ENCODE measurements at places on chromosomes 2 and 18. TPM values are rescaled to one million over a fixed set of nuclear protein-coding genes. Genes with fewer than 3 reads are reported as not detected.

GRCh38 chr18:3544537-3544936 lies 94.6 kb downstream of the TGIF1 start:
- no peak for DNase-seq

- peak; percentile 90 for DNase-seq
These were observed 45.5 kb upstream of the SCN7A start for GRCh38 chr2:166539340-166540162.

GRCh38 chr2:148300544-148300943 lies 279.7 kb downstream of the MBD5 start:
- DNase-seq: no peak

DNA sequence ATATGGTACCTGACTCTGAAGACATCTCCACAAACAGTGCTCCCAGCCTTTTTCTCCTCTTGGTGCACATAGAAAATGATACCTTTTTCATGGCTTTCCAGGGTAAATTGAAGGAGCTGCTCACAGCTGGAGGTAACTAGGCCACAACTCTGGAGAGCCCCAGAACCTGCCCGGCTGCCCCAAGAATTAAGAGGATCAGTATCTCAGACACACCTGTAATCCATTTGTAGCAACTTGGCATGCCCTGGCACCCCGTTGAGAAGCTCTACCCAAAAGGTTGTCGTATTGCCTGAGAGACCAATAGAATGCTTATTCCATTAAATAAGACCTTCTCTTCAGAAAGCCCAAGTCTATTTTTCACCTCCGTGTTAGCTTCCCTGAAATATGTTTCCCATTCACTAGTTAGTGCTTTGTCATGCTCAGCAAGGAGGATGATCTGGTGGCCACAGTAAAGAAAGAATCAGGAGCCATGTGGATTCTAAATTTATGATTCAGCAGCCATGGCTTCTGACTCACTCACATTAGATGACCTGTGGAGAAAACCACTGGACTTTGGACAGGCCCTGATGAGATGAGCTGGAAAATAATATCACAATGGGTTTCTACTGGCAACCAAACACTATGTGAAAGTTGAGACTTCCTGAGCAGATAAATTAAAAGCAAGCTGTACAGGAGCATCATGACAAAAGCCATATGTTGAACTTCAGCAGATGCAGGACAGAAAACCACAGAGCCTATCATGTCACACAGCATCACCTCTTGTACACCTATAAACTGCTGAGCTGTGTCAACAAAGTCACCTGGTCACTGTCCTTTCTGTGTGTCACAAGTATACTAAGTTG lies 253.3 kb upstream of the OSR1 start:
- peak; percentile 94 for DNase-seq

DNA sequence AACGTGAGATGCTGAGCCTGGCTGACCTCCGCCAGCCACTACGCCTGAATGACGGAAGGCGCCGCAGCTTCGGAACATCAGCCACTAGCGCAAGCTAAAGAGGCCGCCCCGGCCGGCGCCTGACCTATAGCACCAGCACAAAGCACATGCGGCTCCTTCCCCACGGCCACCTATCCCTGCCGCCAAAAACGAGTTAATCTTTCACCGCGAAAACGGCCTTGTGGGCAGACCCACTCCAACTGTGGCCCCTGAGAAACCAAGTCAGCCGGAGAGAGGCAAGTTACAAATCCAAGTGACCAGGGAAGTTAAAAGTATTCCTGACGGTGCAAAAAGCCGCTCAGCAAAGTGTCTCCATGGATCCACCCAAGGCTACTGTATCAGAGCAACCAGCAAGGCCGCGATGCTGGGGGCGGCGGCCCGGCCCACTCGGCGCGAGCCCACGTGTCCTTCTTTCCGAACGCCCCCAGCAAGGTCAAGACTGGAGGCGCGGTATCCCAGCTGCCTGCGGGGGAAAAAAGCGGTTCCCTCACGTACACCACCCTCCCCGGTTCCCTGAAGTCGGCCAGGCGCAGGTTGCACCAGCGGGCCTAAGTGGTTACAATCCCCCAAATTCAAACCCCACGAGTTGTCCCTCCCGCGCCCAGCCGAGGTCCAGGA lies 575 bp downstream of the HSPD1 start:
- DNase-seq: peak; percentile 52

GRCh38 chr2:73291093-73291460 lies 2.3 kb downstream of the EGR4 start:
- DNase-seq: peak; percentile 54

DNA sequence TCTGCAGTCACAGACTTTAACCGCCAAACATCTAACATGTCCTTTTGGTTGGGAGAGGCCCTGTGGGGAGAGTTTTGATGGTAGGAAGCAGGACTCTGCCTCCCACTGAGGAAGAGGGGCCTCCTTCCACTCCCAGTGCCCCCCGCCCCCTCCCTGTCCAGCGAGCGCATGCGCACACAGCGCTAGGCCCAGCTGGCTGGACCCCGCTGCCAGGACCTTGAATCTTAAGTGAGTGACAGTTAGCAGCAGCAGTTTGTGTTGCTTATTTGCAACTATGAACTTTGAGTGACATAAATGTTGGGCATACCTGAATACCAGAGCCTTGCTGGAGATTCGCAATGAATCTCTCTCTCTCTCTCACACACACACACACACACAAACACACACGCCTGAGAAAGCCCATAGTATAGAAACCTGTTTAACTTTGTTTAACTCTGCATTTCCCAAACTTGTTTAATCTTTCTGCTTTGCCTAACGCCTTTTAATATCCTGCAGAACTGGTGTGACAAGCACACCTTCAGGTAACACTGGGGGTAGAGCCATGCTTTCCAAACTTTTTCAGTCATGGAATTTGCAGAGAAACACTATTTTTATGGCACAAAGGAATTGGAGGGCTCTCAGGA lies 134.6 kb upstream of the SMAD2 start:
- DNase-seq: no peak

- no peak for DNase-seq
These were observed 10.2 kb downstream of the CYRIA start for GRCh38 chr2:16655445-16655837.

DNA sequence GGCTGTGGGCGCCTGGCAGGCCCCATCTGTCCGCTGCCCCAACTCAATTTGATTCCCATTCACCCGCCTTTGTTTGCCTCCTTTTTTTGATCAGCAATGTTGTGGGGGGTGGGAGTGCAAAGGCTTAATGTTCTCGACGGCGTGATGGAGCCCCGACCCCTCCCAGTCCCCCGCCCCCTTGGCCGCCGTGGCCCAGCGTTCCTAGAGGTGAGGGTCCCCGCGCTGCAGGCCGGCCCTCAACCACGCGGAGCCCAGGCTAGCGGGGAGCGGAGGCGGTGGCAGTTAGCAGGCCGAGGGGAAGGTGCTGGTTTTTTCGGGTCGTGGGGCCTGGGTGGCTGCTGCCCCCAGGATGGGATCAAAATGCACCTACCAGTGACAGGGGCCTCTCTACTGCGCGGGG lies 274.7 kb upstream of the SKOR2 start:
- DNase-seq: no peak

GRCh38 chr18:79862562-79862961 lies 64.8 kb downstream of the KCNG2 start:
- no peak for DNase-seq

GRCh38 chr2:44097322-44097907 lies 71.3 kb upstream of the PPM1B start:
- DNase-seq: no peak

DNA sequence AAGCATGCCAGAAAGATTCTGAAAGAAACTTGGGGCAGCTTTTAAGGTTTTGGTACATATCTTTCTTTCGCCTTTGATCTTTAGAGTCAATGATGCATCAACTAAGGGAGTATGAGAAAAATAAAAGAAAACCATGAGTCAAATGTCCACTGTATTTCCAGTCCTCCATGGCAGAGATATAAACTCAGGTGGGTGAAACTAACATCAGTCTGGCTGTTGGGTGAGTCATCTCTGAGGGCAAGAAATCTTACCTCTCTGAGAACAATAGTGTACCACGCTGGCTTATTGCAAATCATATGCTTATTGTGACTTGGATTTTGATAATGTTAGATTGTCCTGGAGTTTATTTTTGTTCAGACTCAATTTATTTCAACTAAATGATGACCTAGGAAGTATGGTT lies 521.0 kb downstream of the PLCL1 start:
- DNase-seq: no peak

- no peak for DNase-seq
These were observed 213.8 kb downstream of the SH3BP4 start for GRCh38 chr2:235165631-235166030.

DNA sequence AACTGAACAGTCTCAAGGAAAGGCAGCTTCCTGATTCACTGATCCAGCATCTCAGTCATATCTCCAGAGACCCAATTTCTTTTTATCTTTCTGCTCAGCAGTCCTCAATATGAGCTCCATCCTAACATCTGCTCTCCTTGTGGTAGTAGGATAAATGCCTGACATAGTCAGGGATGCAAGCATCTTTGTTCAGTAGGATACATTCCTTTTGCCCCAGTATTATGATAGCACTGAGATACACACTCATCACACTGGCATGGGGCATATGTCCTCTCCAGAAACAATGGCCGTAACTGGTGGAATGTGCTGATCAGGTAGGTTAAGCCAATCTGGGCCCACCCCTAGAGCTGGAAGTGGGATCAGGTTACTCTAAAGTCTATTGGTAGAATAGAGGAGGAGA lies 207.2 kb downstream of the ETAA1 start:
- no peak for DNase-seq

GRCh38 chr2:80132281-80132680 lies 172.3 kb downstream of the LRRTM1 start:
- DNase-seq: no peak

GRCh38 chr2:25043241-25043867 lies 1.5 kb downstream of the EFR3B start:
- DNase-seq: peak; percentile 92

GRCh38 chr2:25309402-25309801 lies 32.3 kb downstream of the DNMT3A start:
- peak; percentile 65 for DNase-seq

DNA sequence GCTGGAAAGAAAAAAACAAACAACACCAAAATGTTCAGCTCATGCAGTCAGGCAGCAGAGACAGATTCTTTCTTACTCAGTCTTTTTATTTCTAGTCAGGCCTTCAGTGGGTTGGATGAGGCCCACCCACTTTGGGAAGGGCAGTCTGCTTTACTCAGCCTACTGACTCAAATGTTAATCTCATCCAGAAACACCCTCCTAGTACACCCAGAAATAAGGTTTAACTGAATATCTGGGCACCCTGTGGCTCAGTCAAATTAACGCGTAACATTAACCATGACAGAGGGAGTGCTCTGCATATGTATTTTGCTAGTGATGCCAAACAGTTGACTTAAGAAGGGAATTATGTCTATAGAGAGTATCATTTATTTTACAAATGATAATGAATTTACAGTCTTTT lies 401.6 kb downstream of the PARD3B start:
- no peak for DNase-seq

GRCh38 chr18:48599391-48599790 lies 60.6 kb downstream of the CTIF start:
- DNase-seq: no peak

DNA sequence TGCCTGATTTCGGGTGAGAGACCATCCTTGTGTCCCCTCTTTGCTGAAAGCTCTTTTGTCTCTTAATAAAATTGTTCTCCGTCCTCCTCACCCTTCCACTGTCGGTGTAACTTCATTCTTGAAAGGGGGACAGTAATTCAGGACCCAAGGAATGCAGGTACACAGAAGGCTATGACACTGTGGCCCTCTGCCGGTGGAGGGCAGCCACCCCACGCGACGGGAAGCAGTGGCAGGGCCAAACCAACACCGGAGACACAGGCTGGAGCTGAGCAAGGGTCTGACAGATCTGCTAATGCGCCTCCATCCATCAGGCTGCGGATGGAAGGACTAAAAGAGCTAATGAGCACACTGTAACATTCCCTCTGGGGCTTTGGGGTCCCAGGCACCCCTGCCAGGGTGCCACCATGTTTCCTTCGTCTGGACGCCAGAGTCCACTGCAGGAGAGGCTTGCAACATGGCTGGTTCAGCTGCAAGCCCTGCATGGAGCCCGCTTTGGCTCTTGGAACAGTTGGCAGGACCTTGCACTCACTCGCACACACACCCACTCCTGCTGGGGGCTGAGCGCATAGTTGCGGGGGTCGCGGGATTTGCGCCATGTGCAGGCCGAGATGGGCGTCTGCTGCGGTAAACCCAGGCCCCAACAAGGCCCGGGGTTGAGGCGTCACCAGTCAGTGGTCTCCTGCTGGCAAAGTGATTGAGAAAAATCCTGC lies 544.1 kb upstream of the CDH7 start:
- DNase-seq: no peak

- peak; percentile 66 for DNase-seq
These were observed 626 bp upstream of the VIT start for GRCh38 chr2:36695746-36696415.

- no peak for DNase-seq
These were observed 1033.2 kb upstream of the NXPH2 start for GRCh38 chr2:139813340-139813739.

GRCh38 chr18:46720521-46720920 lies 36.3 kb downstream of the ST8SIA5 start:
- no peak for DNase-seq

GRCh38 chr2:234550511-234551107 lies 53.7 kb upstream of the ARL4C start:
- DNase-seq: peak; percentile 81

DNA sequence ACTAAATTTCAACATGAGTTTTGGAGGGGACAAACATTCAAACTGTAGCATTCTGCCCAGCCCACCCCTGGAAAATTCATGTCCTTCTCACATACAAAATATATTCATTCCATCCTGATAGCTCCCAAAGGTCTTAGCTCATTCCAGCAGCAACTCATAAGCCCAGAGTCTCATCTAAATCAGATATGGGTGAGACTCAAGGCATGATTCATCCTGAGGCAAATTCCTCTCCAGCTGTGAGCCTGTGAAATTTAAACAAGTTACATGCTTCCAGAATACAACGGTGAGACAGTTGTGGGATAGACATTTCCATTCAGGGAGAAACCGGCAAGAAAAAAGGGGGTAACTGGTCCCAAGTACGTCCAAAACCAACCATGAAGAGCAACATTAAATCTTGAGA lies 43.5 kb upstream of the FAHD2A start:
- peak; percentile 59 for DNase-seq

Gene CRYBA2
- total RNA-seq: not detected

Gene HOXD12
- not detected for total RNA-seq

Gene DYSF
- not detected for total RNA-seq

Gene ACSL3
- total RNA-seq: 377 TPM

Gene GALM
- 39.5 TPM for total RNA-seq

Gene LIMS4
- 0.26 TPM for total RNA-seq

Gene EML6
- total RNA-seq: 1.3 TPM
